ENCODE measurements at places on chromosomes 12 and 14.

- peak; percentile 65 for DNase-seq
Measured at GRCh38 chr12:2583642-2584401, 210.9 kb upstream of the FKBP4 start.

DNA sequence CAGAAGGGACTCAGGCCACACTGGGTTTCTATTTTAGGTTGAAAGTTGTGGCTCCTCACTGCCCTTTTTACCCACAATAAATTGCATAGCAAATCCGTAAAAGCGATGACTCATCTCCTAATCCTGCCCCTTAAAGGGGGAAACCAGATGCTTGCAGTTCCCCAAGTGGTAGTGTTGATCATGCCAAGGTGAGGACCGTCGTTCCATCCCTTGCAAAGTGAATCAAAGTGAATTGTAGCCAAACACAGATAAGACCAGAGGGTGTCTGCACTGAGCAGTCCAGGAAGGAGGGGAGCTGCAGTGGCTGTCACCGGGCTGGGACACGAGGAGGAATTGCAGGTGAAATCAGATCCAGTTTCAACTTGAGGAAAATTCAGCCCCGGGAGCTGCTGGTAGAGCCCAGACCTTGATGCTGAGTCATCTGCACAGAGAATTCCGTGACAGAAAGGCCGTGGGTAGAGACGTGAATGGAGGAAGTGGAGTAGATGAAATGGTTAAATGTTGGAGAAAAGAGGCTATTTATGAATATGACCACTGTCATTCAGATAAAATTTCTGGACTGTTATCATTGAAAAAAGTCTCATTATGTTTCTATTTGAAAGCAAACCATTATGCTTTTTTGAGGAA is 44.2 kb upstream of the MMP17 start:
- DNase-seq, result no peak

DNA sequence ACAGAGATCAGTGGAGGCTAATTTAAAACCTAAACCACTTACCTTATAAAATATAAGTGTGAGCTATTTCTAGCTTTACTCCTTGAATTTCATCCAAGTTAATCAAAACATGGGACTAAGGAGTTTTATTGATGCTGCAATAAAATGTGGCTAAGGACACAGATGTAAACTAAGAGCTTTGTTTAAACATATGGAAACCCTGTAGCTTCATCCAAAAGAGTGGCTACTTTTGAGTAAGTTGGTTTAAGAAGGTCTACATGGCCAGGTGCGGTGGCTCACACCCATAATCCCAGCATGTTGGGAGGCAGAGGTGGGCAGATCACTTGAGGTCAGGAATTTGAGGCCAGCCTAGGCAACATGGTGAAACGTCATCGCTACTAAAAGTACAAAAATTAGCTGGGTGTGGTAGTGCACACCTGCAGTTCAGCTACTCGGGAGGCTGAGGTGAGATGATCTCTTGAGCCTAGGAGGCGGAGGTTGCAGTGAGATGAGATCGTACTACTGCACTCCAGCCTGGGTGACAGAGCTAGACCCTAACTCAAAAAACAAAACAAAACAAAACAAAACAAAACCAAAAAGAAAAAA is 40.4 kb downstream of the TCHP start:
- no peak for DNase-seq

DNA sequence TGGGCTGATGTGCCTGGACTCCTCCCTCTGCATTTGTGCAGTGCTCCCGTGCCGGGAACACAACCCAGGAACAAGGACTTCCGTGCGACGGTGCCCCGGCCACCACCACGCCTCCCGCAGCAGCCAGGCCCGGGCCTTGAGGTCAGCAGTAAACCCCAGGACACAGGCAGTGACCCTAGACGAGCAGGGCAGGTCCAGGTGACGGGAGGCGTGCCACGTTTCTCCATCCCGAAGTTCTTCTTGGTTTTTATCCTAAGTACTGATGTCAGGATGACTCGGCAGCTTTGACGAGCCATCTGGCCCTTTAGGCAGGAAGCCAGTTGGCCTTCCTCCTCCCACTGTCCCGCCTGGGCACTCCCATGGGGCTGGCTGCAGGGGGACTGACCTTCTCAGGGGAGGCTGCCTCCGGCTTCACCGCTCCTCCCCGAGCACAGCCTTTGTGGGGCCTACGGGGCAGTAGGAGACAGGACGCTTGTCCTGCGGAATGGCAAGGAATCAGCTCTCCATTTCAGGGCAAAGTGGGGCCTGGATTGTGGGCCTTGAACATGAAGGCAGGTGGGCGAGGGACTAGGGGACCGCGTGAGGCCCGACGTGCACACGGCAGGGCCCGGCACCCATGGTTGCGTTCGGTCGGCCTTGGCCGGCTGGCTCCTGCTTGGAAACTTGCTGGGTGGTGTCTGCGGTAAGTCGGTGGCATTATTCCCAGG is 94.1 kb downstream of the FBXL14 start:
- no peak for DNase-seq

- DNase-seq, result no peak
Measured at GRCh38 chr14:54719406-54719805, 152.5 kb downstream of the SAMD4A start.

DNA sequence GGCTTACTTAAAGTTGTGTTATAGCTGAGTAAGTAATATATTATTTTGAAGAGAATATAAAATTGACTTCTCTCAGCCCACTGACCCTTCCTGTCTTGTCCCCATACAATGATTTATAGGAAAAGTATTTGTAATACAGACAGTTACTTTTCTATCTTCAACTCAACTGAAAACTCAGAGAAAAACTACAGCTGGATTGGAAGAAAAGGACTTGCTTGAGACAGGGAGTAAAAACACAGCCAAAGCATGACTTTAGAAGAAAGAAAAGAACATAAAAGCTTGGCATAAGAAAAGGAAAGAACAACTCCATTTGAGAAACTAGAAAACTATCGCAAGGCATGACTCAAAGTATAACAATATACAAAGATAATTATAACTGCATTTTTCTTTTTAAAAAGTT is 57.5 kb downstream of the MSRB3 start:
- no peak for DNase-seq

DNA sequence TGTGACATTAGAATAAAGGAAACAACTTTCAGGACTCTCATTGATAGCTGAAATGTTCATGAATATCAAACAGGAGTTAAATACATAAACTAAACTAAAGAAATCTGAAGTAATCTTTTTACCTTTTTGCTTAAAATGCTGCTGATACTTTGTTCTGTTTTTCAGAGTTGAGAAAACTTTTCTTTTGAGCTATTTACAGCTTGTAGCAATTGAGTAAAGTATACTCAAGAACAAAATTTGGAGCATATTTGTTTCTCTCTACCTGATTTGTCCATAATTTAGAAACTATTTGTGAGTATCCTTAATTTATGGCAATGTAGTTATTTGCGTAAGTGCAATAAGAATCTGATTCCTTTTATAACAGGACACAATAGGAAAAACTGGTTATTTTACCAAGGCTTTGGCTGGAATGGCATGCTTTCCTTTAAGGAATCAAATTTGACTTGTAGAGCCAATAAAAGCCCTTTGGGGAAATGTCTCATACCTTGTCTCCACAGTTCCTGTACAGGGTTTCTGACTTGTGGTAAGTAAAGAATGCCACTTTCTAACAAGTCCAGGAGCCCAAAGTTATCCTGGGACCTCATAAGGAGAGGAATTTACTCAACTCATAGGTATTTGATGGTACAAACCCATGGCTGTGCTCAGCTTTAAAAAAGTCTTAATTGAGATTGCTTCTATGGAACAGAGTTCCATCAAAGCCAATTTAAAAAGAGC is 195.7 kb downstream of the TMEM117 start:
- no peak for DNase-seq

GRCh38 chr14:69711881-69712560 is 54.9 kb upstream of the SRSF5 start:
- no peak for DNase-seq

- no peak for DNase-seq
Measured at GRCh38 chr12:105292705-105293104, 37.8 kb upstream of the C12orf75 start.

GRCh38 chr14:50398189-50398580 is 1.5 kb upstream of the CDKL1 start:
- DNase-seq, result no peak

DNA sequence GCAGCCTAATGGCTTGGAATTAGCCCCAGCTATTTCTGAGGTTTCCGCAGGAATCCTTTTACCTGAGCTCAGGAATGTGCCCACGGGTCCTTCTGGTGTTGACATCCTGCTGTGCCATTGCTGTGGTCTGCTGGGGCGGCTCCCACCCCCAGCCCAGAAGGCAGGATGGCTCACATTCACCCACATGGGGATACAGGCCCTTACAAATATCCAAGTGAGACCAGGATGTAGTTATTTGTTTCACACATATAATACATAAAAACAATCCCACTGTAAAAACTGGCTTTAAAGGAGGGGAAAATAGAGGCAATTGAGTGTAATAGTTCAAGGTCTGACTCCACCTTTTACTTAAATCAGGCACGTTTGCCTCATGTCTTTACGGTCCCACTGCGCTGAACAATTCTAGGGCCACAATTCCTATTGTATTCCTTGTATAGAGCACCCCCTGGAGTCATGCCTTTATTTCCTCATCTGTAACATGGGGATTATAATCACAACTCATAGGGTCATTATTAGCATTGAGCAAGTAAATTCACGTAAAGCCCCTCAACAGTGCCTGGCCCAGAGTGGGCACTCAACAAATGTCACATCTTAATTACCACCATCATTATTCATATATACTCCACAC is 57.2 kb upstream of the FICD start:
- no peak for DNase-seq

- peak; percentile 48 for DNase-seq
Measured at GRCh38 chr12:12265571-12266388, 1.1 kb downstream of the LRP6 start.

DNA sequence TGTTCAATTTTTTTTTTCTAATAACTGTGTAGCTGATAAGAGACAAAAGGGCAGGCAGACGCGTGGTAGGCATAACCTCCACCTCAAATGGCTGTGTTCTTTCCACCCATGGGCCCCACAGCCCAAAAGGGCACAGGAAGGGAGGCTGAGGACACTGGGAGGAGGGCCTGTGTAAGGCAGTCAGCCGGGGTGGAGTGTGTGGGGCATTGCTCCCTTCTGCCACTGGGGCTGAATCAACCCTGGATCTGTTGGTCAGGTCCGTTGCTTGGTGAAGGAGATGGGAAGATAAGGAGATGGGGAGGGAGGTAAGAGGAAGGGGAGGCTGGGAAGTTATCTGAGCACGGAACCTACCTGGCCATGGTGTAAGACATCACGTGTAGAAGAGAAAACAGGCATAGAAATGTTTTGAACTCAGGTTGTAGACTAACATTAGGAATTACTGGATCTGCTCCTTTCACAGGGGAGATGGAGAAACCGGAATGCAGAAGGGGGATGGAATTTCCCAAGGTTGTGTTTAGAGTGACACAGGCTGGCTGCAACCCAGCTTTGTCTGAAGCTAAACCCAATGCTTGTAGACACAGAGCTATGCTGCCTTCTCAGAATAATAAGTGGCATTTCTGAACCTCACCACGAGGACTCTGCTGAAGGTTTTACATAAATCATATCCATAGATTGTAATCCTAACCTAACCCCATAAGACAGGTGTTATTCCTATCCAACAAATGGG is 138.5 kb upstream of the NOS1 start:
- no peak for DNase-seq

- DNase-seq, result peak; percentile 11
Measured at GRCh38 chr14:95774265-95775160, 60.6 kb upstream of the TCL1A start.

- DNase-seq, result peak; percentile 33
Measured at GRCh38 chr12:69254046-69254445, 14.7 kb downstream of the CPSF6 start.

DNA sequence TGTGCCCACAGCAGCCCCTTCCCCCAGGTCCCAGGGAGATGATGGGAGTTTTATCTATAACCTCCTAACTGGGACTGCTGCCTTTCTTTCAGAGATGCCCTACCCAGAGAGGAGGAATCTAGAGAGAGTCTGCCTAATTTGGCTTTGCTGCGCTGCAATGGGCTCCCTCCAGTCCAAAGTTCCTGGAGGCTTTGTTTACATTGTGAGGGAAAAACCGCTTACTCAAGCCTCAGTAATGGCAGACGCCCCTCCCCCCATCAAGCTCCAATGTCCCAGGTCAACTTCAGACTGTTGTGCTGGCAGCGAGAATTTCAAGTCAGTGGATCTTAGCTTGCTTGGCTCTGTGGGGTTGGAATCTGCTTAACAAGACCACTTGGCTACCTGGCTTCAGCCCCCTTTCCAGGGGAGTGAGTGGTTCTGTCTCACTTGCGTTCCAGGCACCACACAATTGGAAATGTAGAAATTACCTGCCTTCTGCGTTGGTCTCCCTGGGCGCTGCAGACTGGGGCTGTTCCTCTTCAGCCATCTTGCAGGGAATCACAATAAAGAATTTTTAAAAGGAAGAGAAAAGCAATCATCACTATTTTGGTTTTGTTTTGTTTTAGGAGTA is 262.5 kb downstream of the FOXG1 start:
- DNase-seq, result no peak

DNA sequence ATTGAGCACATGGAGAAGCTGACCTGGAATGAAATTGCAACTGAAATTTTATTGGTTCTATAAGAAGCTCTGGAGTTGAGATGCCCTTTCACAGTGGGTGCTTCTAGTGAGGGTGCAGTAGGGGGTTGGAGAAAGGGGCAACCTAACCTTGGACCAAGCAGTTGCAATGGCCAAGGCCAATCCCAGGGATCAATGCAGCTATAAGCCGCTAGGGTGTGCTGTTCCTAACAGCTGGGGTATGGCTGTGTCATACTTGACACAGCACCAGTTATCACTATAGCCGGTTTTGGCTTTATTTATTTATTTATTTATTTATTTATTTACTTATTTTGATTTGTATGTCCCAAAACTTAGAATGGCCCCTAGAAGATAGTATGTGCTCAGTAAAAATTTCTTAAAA is 505.9 kb downstream of the FLRT2 start:
- no peak for DNase-seq

GRCh38 chr14:76514213-76514998 is 138.5 kb downstream of the ESRRB start:
- peak; percentile 4 for DNase-seq

DNA sequence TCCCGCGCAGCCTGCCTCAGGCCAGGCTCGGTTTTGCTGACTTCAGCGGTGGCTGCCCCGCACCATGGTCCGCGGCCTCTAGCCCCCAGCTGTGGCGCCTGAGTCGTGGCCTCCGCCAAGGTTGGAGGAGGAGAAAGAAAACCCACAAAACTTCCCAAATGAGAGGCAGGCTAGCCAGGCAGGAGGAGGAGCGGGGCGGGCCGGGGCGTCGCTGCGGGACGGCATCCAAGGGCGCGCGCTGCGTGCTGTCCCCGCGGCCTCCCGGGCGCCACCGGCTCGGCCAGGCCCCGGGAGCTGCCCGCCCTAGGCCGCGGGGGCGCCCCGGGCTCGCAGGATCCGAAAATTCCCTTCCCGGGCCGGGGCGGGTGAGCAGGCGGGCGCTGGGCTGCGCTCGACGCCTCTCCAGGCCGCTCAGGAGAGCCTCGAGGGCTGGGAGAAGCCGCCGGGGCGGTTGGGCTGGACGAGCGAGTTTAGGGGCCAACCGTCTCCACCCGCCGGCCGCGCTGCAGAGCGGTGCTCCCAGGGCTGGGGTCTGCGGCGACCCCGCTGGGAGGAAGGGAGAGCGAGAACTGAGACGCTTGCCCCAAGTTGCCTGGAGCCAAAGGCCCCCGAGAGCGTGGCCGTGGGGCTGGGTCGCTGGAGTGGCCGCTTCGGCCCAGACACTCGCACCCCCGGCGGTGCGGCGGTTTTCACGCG is at the start of gene EFS:
Gene EFS (minus strand): TSS at position 137 of the 696 bp plus-strand sequence. CDS start 147 bp downstream, outside the sequence.
- DNase-seq, result no peak

All from NCI-H1436 (cell line).